ENCODE measurements at places on chromosomes 16 and 17.

- DNase-seq: no peak
Measured at GRCh38 chr17:13806092-13806491, 204.4 kb upstream of the HS3ST3A1 start.

DNA sequence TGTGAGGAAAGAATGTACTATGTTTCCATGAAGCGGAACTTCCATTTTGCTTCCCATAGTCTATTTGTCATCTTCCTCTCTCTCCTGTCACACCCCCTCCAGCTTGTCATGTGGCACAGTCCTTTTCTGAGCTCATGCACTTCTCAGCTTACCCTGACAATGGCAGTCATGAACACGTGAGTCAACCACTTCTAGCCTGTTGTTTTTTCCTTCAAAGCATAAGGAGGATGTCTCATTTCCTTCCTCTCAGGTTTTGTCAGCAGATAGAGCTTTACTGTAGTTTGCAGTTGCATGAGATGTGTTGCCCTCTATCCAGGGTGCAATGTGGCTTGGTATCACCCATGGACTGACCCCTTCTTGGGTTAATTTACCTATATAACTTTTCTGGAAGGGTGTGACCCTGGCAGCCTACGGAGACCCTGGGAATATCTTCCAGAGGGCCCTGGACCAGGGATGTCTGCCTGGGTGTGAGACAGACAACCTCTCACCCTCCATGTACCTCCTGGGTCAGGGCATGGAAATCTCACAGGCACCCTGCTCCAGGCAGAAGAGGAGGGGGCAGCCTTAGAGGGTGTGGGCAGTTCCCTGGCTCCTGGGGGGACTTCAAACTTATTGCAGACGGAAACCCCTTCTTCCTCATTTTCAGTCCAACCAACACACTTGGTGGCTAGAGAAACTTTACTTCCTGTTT is 4.0 kb upstream of the ZNF267 start:
- DNase-seq: no peak

GRCh38 chr17:51133365-51133764 is 12.7 kb upstream of the SPAG9 start:
- no peak for DNase-seq

DNA sequence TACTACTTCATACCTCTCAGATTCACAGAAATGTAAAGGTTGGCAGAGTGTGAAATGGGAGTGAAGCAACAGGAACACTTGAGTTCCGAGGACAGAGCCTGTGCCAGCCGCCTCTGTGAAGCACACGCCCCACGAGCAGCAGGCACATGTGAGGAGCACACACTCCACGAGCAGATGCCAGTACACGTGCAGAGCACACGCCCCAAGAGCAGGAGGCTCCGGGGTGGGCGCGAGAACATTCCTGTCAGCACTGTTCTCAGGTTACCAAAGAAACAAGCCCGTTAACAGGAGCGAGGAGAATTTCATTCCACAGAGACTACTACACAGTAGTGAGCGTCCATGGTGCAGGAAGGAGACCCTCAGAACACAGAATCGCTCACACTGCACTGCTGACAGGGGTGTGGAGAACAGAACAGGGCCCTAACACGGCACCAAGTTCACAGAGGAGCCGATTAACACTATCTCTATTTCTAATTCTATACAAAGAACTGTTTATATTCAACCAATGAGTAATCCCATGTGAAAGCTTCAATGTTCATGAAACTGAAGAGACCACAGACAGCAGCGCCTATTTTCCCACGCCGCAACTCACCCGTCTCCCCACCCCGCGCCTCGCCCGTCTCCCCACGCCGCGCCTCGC is 40.1 kb downstream of the KLHDC4 start:
- DNase-seq: no peak

DNA sequence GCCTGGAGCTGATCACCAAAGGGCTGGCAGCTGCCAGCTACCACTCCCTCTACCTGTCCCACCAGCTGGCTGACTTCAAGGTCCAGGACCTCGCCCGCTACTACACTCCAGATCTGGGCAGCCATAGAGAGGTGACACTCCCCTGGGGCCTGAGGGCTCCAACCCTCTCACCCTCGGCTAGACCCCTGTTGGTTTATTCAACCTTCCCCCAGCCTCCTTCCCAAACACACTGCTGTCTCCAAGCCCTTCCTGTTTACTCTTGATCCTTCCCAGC is 18.0 kb downstream of the ALOX12B start:
- DNase-seq: no peak

DNA sequence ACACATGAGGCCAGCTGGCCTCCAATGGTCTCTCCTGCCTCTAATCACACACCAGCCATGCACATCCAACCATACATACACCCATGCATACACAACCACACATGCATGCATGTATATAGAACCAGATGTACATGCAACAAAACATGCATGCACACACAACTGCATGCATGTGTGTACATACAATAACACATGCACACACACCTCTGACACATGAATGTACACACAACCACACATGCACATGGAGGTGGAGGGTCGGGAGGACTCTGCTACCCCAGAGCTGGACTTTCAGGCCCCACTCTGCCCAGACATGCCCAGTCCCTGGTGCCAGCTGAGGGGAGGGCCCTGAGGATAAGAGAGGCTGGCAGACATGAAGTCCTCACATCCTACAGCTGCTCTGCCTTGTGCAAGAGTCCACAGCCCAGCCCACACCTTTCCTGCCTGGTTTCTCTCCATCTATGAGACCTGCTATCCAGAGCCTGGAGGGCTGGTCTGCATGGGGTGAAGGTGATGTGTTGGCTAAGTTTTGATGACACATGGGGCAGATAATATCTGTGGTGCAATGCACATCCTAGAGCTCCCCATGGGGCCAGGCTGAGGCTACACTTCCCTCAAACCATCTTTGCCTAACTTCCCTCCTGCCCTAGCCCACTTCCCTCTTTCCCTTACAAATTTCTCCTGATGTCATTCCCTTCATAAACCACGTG is 50.9 kb upstream of the SDK2 start:
- DNase-seq: no peak

GRCh38 chr17:13421581-13422130 is 180.1 kb downstream of the HS3ST3A1 start:
- no peak for DNase-seq

DNA sequence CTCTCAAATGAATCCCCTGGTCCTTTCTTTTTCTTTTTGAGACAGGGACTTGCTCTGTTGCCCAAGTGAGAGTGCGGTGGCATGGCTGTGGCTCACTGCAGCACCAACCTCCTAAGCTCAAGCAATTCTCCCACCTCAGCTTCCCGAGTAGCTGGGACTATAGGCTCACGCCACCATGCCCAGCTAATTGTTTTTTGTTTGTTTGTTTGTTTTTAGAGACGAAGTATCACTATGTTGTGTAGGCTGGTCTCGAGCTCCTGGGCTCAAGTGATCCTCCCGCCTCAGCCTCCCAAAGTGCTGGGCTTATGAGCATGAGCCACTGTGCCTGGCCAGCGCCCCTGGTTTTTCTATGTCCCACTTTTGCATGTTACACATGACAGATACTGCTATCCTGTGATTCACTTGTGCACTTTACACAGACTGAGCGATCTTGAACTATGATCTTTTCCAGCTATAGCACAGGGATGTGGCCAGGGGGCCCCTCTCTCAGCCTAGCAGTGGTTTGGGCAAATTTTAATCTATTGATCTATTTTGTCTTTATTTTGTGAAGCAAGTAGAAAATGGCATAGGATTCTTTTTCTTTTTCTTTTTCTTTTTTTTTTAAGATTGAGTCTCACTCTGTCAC is 31.3 kb upstream of the MLKL start:
- no peak for DNase-seq

DNA sequence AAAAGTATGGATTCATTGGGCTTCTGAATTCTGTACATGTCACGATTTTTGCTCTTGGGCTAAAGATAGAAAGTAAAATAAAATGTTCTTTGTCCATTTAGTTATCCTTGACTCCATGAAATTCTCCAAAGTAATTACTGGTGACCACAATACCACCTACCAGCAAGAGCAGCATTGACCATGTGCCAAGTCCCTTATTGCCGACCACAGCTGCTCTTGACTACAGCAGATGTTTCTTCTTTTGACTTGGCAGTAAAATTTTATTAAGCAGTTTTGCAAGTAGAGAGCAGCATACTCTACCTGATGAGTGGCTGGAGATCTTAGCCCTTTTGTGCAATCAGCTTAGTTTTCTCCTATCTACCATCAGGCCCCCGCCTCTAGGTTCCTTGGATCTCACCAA is 152.2 kb upstream of the TBX2 start:
- no peak for DNase-seq

GRCh38 chr16:84048871-84049270 is 6.3 kb upstream of the SLC38A8 start:
- DNase-seq: no peak

DNA sequence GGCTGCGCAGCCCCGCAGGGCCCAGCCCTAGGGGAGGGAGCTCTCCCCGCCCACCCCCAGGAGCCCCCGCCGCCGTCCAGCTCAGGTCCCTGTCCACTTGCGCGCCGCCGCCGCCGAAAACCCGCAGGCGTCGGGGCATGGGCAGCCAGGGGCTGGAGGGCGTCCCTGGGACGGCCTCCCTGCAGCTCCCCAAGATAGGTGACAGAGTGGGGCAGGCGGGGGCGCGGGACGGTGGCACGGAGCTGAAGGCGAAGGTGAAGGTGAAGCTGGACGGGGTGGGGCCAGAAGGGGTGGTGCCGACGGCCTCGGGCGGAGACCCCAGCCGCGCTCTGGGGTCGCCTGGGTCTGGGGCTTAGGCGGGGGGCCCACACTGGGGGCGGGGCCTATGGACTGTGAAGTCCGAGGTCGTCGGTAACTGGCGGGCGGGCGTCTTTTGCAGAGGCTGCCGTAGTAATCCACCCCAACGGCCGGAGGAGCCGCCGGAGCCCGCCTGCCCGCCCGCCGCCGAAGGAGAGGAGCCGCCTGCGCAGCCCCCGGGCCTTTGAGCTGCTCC is 27.2 kb downstream of the SREBF1 start:
- DNase-seq: no peak

DNA sequence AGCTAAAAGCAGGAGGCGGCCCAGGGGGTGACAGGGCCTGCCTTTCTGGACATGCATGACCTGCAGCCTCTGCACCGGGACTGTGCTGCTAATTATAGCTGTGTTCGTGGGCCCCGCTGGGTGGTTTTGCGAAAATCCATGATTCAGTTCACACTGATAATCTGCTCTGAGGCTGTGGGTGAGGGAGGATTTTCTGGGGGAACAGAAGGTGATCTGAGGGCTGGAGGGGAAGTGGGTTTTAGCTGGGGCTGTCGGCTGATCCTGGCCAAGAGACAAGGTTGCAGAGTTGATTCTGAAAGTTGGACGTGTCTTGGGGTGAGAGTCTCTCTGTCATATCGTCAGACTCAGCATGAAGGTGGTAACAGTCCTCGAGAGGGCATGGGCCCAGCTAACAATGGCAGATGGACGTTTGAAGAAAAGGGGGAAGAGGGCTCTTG is 187.5 kb upstream of the ZNF469 start:
- no peak for DNase-seq

GRCh38 chr16:81937305-81938038 is 73.8 kb downstream of the SDR42E1 start:
- DNase-seq: no peak

DNA sequence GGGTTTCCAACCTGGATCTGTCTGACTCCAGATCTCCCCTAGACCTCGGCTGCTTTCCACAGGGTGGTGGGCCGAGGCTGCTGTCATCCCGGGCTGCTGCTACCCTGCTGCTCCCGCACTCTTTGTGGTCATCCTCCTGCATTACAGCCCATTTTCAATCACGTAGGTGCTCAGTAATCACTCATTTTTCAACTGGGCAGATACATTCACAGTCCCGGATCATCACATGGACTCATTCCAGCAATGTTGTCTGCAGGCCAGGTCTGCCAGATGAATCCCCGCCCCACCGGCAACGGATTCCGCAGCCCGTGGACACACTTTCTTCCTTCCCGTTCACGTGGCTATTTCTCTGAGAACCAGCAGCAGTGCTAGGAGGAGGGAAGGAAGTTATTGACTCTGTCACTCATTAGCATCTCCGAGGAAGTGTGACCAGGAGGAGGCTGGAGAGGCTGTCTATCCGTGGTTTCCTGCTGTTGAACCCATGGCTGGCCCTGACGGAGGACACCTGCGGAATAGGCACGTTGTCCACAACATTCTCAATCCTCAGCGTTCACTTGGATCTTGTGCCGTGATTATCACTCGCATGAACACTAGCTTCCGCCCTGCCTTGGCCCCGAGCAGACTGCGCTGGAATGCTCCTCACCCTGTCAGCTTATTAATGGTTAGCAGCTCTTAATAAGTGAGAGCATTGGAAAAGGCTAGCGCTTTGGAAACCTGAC is 14.7 kb upstream of the ZCCHC14 start:
- no peak for DNase-seq

DNA sequence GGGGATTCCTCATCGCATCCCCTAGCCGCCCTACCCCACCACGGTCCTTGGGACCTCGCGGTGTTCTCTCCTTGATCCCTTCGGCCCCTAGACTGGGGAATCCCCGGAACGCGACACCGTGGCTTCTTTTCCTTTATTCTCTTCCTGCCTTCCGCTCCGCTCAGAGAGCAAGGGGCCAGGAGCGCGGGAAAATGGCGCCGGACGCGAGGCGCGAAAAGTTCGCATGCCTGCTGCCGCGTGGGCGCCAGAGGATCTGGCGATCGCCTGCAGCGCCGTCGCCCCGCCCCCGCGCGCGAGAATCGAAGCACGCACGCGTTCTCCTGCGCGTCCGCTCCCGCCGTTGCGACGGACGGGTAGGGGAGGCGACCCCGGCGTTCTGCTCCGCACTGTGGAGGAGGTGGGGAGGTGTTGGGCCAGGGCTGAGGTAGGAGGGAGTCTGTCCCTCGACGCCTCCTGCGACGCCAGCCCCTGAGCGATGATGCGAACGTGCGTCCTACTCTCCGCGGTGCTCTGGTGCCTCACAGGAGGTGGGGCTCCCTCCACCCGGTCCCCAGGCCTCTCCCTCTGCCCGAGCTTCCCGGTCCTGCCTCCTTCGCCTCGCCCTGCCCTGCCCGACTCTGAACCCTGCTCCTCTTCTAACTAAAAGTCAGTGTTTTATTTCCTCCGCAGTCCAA is at the start of gene ZPBP2:
ZPBP2 (plus strand) TSS at position 323 of the 674 bp plus-strand sequence; CDS start at position 476, 153 bp downstream.
- DNase-seq: peak; percentile 24

GRCh38 chr16:10253409-10253808 is 71.2 kb upstream of the GRIN2A start:
- DNase-seq: no peak

GRCh38 chr17:71464241-71464640 is 656.6 kb upstream of the SOX9 start:
- no peak for DNase-seq

GRCh38 chr17:83052241-83052564 is 27.2 kb upstream of the METRNL start:
- no peak for DNase-seq

GRCh38 chr17:67442787-67443624 is 65.9 kb downstream of the PITPNC1 start:
- no peak for DNase-seq

- no peak for DNase-seq
Measured at GRCh38 chr16:28513484-28514181, 7.0 kb upstream of the IL27 start.

DNA sequence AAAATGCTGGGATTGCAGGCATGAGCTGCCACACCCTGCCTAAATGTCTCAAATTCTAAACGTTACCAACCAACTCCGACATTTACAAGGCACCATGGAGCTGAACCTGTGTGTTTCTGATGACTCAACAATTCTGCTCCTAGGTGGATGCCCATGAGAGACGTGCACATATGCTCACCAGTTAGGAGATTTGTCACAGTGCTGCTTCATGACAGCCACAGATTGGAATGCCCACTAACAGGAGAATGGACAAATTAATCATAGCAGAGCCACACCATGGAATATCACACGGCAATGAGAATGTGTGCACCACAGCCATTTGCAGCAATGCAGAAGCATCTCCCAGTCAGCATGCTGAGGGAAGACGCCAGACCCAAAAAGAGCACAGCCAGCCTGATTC is 8.0 kb upstream of the KCNG4 start:
- no peak for DNase-seq

GRCh38 chr16:29824589-29825144 is 4.4 kb downstream of the MVP start:
- no peak for DNase-seq

Data from GM12892 (cell line).